ENCODE measurements at places on chromosomes 7 and 10.

DNA sequence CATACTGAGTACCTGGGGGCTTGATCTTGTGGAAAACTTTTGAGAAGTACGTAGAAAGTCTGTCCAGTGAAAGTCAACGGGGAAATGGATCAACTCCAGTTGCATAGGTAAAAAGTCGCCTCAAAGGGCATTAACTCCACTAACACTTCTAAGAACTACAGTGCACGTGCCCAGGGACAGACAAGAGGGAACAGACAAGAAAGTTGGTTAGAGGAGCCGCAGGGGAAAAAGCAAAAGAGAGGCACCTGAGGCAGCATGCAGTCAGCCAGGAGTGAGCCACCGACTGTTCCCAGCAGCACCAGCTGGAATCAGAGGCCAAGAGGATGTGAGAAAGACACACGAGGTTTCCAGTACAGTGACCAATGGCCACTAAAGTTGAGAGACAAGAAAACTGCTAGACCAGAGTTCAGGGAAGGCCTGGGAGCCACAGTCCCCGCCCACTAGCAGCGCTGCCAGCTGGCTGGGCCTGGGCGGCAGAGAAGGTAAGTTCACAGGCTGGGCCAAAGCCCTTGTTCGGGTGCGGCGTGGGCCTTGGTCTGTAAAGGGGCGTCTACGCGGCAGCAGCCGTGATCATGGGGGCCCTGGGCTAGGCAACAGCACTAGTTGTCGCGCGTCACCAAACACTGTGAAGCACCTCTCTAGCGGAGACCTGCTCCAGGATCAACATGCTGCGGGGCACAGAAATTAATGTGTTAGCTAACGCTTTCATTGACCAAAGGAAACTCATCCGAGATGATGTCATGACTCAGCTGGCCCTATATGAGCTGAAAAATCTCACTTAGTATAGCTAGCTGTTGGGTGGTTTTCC lies 14.0 kb downstream of the ITGB1 start:
- DNase-seq: no peak

DNA sequence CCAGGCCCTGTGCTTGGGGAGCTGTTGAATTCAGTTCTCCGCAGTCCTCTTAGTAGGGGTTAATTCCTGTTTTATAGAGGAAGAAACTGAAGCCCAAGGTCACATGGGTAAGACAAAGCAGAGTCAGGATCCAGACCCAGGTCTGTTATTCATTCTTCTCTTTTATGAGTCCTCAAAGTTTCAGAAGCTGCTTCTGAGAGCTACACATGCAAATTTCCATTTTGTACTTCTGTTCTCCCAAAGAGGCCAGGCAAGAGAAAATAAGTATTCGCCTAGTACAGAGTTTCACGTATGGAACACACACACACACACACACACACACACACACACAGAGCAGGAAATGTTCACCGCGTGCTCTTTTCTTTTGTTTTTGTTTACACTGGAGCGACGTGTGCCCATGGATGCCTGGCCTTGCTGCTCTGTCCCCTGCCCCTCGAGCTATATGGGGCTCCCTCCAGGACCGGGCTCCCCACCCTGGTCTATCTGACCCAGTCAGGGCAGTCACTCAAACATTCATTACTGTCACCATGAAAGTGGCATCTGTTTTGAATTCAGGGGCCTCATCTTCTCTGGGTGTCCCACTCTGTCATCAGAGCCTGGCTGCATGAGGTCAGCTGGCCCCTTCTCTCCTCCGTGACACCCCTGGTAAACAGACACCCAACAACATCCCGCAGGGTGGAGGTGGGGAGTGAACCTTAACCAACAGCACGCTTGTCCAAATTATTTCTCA lies 84.4 kb downstream of the TNS3 start:
- DNase-seq: no peak

GRCh38 chr10:60525716-60526585 lies 136.3 kb upstream of the ANK3 start:
- no peak for DNase-seq

- no peak for DNase-seq
Observed at GRCh38 chr7:18390535-18390907, 105.0 kb upstream of the HDAC9 start.

GRCh38 chr10:43905512-43906236 lies 257.0 kb upstream of the ZNF32 start:
- DNase-seq: no peak

DNA sequence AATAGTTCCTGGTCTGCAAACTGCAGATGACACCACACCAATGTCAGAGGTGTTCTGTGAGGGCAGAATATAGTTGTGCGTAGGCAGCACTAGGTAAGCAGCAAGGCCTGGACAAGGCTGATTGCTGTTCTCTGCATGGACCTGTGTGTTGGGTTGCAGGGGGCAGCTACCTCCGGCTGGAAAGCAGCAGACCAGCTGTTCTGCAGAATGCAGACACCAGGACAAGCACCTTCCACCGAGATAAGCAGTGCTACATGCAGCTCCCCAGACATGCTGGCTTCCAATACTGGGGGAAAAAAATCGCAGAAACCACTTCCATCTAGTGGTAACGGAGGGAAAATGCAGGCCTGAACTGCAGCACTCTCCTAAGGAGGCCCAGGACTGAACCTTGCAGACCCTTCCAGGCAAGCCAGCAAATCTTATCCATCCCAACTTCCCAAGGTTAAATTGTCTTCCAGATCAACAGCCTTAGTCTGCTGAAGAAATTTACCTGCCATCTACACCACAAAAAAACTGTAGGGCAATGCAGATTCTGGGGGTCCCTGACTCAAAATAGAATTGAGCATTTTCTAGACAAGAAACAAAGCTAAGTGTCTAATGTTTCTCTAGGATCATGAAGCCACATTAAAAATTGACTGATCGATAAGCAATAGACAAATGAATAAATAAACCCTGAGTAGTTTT lies 50.5 kb upstream of the COBL start:
- DNase-seq: peak; percentile 80

GRCh38 chr7:123346766-123347165 lies 147.0 kb upstream of the SLC13A1 start:
- no peak for DNase-seq

- peak; percentile 99 for DNase-seq
Observed at GRCh38 chr7:18495412-18496340, at the start of gene HDAC9. TSS of gene HDAC9 (plus strand) at chr7:18495749. CDS start at chr7:18496303, 554 bp downstream.

DNA sequence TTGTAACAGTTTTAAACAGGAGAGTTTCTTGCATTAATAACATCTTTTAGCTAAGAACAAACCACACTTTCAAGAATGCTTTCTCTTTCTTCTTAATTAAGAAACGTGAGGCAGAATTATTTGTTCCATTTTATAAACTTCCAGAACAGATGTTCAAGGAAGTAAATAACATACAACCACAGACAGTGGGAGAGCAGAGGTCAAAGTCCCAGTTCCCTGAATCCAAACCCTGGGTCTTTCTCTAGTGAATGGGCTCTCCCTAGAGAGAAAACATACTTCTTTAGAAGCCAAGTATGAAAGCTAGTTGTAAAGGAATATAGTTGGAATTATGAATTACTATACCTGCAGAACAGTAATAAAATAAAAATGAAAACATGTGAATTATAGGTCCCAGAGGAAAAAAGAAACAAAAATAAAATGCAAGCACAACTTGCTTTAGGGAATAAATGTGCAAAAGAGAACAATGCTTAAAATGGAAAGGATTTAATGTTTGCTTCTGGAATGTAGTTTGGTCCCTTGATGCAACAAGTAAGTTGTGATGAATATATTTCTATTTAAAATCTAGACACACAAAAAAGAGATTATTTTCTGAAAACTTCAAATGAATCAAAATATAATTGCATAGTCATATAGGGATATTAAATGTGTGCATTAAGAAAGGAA lies 6.0 kb downstream of the OR6B1 start:
- DNase-seq: no peak

DNA sequence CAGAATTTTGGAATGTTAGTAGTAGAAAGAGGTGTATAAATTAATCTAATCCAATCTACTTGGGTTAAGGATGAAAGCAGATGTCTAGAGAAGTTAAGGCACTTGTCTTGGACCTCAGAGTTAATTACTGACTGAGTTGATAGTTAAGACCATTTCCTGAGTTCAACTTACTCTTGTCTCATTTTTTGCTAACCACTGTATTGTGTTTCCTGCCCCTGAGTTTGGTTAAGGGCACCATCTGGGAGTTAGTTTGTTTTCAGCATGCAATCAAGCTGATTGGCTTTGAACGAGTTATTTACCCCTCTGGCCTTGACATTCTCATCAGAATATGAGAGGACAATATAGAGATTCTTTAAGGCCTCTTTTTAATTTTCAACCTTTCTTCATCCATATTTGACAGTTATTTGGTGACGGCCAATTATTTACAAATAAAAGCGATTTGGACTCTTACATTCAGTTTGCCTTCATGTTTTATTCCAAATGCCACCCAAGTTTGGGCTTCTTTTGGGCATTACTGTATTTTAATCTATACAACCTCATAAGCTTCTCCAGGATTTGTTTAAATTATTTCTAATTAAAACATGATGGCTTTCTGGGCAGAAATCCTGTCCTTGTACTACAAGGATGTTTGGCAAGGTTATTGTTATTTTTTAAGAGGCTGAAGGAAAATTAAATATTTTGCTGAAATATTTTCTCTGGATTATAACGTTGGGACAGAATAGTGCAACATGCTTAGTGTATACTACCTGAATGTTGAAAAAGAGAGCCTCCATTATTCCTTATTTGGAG lies 225.0 kb downstream of the CACNB2 start:
- no peak for DNase-seq

DNA sequence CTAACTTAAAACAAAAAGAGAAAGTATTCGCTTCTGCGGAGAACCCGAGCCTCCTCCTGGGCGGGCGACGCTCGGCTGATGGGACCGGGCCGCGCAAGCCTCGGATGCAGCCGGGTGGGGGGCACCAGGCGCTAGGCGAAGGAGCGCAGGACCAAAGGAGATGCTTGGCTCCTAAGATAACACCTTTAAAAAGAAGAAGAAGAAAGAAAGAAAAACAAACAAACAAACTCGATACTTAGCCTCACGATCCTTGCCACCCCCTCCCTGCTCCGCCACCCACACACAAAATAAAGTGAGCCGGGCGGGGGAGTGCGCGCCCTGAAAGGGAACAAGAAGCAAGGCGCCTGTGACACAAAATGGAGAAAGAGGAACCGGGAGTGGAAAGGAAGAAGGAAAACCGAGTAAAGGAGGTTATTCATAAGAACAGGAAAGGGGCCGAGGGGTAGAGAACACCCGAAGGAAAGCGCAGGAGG lies 34.0 kb upstream of the EBLN1 start:
- peak; percentile 83 for DNase-seq

- DNase-seq: no peak
Observed at GRCh38 chr10:19811540-19811939, 4.7 kb upstream of the PLXDC2 start.

Measured in NCI-H1092 treated with DMSO at 0.1 percent for 48 hours (cell line).